Fibroblast of skin of left biceps (primary cell): ENCODE measurements at places on chromosomes 5 and 9.

DNA sequence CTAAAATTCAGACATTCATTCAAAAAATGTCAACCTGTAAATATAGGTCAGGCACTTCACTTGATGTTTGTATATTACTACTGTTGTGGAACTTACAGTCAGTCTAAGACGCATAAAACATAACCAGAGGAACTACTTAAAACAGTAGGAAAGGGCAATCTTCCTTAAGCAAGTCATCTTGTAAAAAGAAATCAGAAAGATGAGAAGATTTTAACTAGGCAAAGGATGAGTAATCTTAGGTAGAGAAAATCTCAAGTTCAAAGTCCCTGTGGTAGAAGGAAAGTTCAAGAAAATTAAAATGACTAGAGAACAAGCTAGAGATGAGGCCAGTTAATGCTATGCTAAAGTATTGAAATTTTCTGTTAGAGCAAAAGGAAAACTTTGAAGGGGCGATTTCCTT, 152.4 kb downstream of the RAPGEF6 start:
- no peak for DNase-seq

GRCh38 chr9:1434052-1434767, 384.1 kb downstream of the DMRT2 start:
- DNase-seq = no peak

DNA sequence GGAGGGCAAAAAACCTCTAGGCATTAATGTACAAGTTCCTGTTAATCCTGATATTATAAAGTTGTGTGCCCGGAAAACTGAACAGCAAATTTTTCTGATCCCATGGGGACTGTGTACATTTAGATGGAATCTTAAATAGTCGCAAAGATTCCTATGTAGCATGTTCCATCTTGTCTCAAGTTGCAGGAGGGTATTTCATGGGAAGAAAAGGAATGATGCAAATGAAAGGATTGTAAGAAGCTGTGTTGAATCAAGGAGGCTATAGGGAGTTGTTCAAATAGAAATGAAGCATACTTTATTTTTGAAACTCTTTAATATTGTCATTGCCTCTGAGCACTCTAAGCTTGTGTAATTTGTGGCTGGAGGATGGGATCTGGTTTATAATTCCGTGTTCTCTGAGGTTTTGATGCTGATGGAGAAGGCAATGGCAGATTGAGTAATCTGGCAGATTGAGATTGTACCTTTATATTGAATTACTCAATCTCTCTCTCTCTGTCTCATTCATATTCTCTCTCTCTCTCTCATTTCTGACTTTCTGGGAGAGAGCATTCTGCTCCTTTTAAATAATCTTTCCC, 288.5 kb downstream of the OSTF1 start:
- no peak for DNase-seq

- DNase-seq = no peak
These were observed 58.5 kb downstream of the ALDH1A1 start for GRCh38 chr9:72894342-72894741.

GRCh38 chr5:19719109-19719508, 268.9 kb downstream of the CDH18 start:
- DNase-seq = no peak

DNA sequence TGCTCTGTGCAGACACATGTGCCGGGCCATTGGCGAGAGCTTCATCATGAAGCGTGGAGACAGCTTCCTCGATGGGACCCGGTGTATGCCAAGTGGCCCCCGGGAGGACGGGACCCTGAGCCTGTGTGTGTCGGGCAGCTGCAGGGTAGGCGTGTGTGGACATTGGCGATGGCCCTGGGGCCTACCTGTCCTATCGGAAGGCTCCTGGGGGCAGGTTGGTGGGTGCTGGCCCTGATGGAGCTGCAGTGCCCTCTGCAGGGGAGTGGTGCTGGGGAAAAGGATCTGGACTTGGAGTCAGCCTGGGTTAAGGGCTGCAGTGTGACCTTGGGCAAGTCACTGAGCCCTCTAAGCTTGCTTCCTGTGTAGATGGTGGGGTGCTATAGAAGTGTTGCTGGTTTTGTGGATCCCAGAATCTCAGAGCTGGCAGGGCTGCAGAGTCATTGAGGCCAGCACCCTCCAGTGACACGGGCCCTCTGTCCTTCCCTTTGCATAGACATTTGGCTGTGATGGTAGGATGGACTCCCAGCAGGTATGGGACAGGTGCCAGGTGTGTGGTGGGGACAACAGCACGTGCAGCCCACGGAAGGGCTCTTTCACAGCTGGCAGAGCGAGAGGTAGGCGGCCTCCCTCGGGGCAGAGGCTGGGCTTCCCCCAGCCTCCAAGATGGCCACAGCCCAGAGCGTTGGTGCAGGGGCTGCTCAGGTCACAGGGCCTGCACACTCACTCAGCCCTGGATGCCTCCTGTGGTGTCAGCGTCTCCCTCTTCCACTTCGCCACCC, 15.8 kb downstream of the ADAMTS13 start:
- DNase-seq = no peak
